ENCODE measurements at places on chromosomes 2 and 18.

DNA sequence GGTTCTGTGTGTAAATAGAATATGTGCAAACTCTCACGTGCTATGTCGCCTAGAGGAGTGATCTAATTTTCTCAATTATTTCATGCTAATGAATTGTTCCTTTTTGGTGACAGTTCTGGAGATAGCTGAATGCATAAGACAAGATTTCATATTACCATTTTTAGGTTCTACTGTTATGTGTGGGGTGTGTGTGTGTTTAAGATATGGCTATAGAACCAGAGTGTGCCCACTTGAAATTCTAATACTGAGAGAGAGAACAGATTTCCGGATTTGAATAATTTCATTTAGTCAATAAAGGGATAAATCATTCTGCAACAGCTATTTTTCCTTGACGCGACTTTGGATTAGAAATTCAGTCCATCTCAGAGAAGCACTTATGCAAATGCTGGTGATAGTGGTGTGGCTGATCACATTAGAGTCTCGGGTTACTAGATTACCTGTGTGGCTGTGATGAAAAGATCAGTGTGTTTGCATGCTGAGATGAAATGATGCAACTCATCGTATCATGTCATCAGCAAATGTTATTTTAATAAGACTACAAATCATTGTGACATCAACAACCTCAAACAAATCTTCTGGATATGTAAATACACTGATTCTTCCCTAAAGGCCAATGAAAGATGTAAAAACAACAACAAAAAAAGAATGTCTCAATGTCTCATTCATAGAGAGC lies 415.9 kb downstream of the EPHA4 start:
- no peak for DNase-seq

GRCh38 chr2:121884078-121884477 lies 128.6 kb downstream of the TSN start:
- no peak for DNase-seq

DNA sequence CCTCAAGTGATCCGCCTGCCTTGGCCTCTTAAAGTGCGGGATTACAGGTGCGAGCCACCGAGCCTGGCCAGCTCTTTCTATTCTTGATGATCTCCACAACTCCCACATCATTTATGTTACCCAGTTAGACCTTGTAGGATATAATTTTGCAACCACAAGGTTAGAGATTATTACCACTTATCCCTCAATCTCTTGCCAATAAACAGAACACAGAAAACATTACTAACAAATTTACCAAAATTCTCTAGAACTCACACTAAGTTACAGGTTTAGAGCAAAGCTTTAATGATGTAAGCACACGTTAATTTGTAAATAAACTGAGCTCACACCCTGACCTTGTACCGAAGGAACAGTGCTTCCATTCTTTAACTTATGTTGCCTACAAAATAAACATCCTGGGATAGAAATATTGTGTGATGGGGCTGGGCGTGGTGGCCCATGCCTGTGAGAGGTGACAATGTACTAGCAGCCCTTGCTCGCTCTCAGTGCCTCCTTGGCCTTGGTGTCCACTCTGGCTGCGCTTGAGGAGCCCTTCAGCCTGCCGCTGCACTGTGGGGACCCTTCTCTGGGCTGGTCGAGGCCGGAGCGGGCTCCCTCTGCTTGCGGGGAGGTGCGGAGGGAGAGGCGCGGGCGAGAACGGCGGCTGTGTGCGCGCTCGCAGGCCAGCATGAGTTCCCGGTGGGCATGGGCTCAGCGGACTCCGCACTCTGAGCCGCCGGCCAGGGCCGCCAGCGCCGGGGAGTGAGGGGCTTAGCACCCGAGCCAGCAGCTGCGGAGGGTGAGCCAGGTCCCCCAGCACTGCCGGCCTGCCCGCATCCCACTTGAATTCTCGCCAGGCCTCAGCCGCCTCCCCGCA lies 42.1 kb upstream of the ITSN2 start:
- no peak for DNase-seq

- no peak for DNase-seq
These were observed 252.1 kb upstream of the TANK start for GRCh38 chr2:160908157-160908556.

- DNase-seq: no peak
These were observed 20.1 kb downstream of the CTLA4 start for GRCh38 chr2:203887677-203888076.

- DNase-seq: no peak
These were observed 504.2 kb downstream of the EIPR1 start for GRCh38 chr2:2873450-2873811.

Data from hematopoietic multipotent progenitor cell treated with erythropoietin and hydrocortisone succinate and interleukin-3 and kit ligand, for 4 days (in vitro differentiated cells).